ENCODE measurements at places on chromosomes 5 and 9.

GRCh38 chr9:114156657-114157421 is 1.5 kb downstream of the COL27A1 start:
- no peak for DNase-seq

GRCh38 chr9:129494113-129494789 is 126.7 kb downstream of the C9orf50 start:
- DNase-seq = no peak

DNA sequence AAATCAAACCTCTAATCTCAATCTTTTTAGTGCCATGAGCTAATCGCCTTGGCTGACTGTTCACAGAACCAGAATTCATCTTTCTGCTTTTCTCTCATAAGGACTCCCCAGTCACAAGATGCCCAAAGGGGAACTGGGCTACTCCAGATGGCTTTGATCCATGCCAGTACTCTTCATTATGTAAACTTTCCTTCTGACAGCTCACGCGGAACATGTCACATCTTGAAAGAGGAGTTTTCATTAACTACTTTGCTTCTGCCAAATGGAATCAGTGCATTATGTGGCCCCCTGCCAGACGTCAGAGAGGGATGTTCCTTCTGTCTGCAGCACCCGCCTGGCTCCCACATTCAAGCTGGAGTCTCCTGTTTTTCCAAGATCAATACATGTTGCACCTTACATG is 142.1 kb upstream of the NMUR2 start:
- DNase-seq = no peak

GRCh38 chr9:137552022-137552768 is 516 bp downstream of the MRPL41 start:
- no peak for DNase-seq

DNA sequence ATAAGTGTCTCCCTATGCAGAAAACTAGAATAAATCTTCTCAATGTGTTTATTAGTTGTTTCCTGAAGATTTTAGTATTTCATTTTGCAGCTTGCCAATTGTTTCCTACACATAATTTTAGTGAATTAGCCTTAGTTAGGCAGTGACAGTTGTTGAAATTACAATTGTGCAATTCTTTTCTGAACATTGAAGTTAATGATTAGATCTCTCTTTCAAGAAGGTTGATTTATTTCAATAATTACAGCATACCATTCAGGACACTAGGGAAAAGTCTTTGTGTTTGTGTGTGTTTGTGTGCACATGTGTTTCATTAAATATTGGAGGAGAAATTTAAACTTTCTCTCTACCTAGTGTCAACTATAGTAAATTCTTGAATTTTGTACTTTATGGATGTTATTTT is 199.6 kb upstream of the MPDZ start:
- DNase-seq = no peak

- DNase-seq = no peak
Measured at GRCh38 chr5:32319392-32319791, 6.7 kb upstream of the MTMR12 start.

GRCh38 chr5:160390787-160391696 is 8.8 kb downstream of the FAM200C start:
- no peak for DNase-seq

DNA sequence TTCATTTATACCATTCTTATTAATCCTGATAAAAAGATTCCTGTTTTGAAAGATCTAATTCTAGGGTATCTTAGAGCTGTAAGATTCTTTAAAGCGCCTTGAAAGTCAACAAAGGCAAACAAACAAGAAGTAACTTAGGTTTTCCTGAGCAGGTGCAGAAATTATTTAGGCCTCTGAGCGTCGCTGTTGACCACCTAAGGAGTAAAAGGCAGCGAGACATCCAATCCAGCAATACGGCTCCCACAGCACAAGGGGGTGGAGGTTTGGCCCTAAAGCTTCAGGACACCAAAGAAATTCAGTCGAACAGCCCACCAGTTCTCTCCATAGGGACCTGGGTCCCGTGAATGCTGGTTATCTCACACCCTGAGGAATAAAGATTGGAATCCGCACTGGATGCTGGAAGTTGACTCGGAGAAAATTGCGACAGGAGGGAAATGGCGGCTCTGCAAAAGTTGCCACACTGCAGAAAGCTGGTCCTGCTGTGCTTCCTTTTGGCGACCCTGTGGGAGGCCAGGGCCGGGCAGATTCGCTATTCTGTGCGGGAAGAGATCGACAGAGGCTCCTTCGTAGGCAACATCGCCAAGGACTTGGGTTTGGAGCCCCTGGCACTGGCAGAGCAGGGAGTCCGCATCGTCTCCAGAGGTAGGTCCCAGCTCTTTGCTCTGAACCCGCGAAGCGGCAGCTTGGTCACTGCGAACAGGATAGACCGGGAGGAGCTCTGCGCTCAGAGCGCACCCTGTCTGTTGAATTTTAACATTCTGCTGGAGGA is at the start of gene PCDHGA2:
Gene PCDHGA2, plus strand, starts transcription at position 223 of the 769 bp plus-strand sequence.
- no peak for DNase-seq

GRCh38 chr9:71210326-71210725 is 88.9 kb upstream of the TRPM3 start:
- DNase-seq = no peak

DNA sequence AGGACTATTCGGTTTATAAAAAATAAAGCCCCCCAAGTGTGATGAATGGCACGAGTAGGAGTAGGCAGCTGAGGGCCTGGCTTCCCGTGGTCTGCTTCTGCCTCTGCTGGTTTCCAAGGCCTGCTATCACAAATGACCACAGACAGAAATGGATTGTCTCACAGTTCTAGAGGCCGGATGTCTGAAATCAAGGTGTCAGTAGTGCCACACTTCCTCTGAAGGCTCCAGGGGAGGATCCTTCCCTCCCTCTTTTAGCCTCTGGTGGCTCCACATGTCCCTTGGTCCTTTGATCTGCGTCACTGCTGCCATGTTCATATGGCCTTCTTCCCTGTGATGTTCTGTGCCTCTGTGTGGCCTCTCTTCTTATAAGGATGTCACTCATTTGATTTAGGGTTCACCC is 15.1 kb downstream of the PRKACG start:
- DNase-seq = no peak

DNA sequence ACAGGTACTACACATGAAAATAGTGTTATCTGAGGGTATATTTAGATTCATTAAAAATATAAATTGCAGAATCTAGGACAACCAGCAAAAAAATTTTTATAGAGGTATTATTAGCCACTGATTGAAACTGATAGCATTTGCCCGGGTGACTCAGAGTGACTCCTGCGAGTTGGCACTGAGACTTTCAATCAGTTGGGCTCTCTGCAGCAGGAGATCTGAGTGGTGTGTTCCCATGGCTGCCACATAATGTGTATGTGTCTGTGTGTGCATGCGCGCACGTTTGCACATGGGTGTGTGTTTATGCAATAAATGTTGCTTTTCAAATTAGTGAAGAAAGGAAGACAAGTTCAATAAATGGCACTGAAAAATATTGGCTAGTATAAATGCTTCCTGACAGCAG is 100.1 kb upstream of the MRPS30 start:
- DNase-seq = no peak

DNA sequence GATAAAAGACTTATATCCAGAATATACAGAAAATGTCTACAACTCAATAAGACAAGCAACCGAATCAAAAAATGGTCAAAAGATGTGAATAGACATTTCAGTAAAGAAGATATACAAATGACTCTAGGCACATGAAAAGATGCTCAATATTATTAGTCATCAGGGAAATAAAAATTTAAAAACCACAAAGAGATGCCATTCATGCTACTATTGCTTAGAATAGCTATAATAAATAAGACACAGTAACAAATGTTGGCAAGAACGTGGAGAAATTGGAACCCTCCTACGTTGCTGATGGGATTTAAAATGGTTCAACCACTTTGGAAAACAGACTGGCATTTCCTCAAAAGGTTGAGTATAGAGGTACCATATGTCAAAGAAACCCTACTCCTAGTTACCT is 39.8 kb downstream of the POLK start:
- DNase-seq = no peak

GRCh38 chr5:67409126-67409777 is 212.7 kb upstream of the CD180 start:
- DNase-seq = no peak

All from CD4-positive, alpha-beta T cell treated with Interleukin-15 for 4 hours (primary cell).